ENCODE measurements at places on chromosomes 3 and 15. TPM values are rescaled to one million over a fixed set of nuclear protein-coding genes. Genes with fewer than 3 reads are reported as not detected.

DNA sequence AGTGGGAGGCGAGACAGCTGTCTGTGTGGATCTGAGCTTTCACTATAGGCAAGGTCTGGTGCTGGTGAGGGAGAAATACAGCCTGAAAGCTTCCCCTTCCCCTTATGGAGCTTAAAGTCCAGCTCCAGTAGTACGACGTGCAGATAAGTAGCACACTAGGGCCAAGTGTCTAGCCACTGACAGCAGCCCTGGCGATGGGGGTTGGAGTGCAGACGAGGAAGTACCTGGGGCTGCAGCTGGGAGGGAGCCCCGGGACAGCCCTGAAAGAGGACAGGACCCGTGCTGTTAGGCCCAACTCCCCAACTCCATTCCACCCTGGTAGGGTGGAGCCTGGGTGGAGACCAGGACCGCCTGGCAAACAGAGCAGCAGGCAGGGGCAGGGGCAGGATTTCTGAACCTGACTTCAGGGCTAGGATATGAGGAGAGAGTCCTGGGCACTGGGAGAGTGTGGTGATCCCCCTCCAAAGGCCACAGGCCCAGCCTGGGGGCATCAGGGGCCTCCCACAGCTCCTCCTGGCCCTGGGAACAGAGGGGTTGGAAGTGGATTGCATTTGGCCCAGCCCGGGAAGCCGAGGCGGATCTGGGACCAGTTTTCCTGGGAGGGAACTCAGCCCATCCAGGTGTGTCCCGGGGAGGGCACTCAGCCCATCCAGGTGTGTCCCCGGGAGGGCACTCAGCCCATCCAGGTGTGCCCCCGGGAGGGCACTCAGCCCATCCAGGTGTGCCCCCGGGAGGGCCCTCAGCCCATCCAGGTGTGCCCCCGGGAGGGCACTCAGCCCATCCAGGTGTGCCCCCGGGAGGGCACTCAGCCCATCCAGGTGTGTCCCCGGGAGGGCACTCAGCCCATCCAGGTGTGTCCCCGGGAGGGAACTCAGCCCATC is 42.8 kb downstream of the BDH1 start:
- no peaks in the 10 kb centered on the region for H3K27me3 ChIP-seq
- H3K4me1 ChIP-seq = peaks cover 11% of the 10 kb centered on the region
- H3K27ac ChIP-seq = no peak overlapping the region
- H3K4me3 ChIP-seq = no peak overlapping the region
- no peak for DNase-seq

DNA sequence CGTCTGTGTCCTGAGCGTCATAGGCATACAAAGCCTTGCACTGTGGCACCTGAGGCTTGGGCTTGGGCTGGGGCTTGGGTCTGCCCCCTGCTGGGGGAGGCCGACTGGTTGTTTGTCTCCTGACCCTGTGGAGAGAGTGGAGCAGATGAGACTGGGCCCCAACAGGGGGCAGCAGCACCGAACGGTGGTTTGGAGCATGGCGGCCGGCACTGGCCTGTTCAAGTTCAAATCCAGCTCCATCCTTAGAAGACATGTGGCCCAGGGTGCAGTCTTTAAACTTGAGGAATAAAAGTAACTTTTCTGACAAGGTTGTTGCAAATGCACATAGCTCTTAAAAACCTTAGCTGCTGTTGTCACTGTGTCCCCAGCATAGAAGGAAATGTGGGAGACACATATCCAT is 33.3 kb downstream of the CCNB2 start:
- H3K4me3 ChIP-seq = no peak overlapping the region
- H3K36me3 ChIP-seq = peaks cover 33% of the 10 kb centered on the region
- H3K27ac ChIP-seq = no peak overlapping the region
- no peaks in the 10 kb centered on the region for H3K27me3 ChIP-seq

DNA sequence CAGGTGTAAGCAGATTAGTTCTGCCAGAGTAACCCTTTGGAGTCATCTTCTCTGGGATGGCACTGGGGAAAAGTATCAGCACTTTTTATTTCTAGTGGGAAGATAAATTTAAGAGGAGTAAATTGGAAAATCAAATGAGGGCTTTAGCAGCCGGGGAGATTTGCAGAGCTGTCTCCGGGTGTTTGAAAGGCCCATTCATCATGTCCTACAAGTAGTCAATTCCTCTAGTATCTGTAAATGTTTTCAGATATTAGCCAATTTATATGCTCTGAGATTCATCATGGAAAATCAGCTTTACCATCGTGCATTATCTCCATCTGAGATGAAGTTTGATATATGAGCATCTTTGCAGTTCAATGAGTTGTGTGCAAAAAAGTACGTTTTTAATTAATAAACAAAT is 93.6 kb downstream of the CDIN1 start:
- peaks cover 1% of the 10 kb centered on the region for H3K36me3 ChIP-seq
- no peak overlapping the region for H3K27ac ChIP-seq
- H3K27me3 ChIP-seq = no peaks in the 10 kb centered on the region
- no peak for DNase-seq
- H3K4me1 ChIP-seq = no peaks in the 10 kb centered on the region

FSIP1 gene
- total RNA-seq = 0.56 TPM
